ENCODE measurements at places on chromosomes 16 and 17.

GRCh38 chr17:79732804-79733691 is 2.3 kb downstream of the ENPP7 start:
- peak overlapping the region; percentile 39 for H3K4me3 ChIP-seq
- no peak for DNase-seq
- no peaks in the 10 kb centered on the region for H3K27me3 ChIP-seq
- H3K36me3 ChIP-seq, result no peaks in the 10 kb centered on the region
- peaks cover 5% of the 10 kb centered on the region for H3K4me1 ChIP-seq

DNA sequence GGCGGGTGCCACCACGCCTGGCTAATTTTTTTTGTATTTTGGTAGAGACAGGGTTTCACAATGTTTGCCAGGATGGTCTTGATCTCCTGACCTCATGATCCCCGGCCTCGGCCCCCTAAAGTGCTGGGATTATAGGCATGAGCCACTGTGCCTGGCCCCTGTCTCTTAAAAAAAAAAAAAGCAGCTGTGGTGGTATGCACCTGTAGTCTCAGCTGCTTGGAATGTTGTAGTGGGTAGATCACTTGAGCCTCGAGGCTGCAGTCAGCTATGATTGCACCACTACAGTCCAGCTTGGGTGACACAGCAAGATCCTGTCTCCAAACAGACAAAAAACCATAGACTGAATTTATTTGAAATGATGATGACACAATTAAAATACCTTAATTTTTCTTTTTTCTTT is 24.3 kb downstream of the CDK12 start:
- DNase-seq, result no peak
- no peak overlapping the region for H3K4me3 ChIP-seq
- peaks cover 32% of the 10 kb centered on the region for H3K36me3 ChIP-seq
- H3K27me3 ChIP-seq, result no peaks in the 10 kb centered on the region
- H3K27ac ChIP-seq, result no peak overlapping the region
- no peaks in the 10 kb centered on the region for H3K4me1 ChIP-seq

DNA sequence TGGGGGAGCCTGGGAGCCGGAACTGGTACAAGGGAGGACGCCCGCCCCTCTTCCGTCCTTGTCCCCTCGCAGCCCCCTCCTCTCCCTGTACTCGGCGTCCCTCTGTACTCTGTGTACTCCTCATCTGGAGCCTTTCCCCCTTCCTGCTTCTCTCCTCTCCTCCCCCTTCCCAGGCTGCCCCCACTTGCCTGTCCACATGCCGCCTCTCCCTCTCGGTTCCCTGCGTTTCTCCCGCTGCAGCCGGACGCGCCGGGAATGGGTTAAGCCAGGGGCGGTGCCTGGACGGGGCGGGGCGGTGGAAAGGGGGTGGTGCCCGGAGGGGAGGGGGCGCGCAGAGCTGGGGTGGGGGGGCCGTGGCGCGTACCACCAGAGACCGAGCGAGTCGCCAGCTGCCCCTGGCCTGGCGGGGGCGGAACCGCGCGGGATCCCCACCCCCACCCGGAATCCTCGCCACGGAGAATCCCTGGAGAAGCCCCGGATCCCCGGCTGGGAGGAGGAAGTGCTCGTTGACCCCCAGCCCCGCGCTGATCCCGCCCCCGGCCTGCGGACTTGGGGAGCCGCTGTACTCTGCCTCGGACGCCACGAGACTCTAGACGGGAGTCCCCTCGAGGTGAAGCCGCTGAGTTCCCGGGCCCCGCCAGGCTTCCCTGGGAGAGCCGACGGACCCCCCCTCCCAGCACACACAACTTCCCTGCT is 22.6 kb downstream of the GJD3 start:
- H3K4me1 ChIP-seq, result peaks cover 65% of the 10 kb centered on the region
- peak overlapping the region; percentile 94 for H3K27ac ChIP-seq
- peak overlapping the region; percentile 64 for H3K4me3 ChIP-seq
- DNase-seq, result peak; percentile 92

GRCh38 chr17:80856863-80857755 is 134.5 kb upstream of the CHMP6 start:
- no peaks in the 10 kb centered on the region for H3K27me3 ChIP-seq
- H3K4me3 ChIP-seq, result no peak overlapping the region
- no peak overlapping the region for H3K27ac ChIP-seq
- H3K4me1 ChIP-seq, result peaks cover 13% of the 10 kb centered on the region

DNA sequence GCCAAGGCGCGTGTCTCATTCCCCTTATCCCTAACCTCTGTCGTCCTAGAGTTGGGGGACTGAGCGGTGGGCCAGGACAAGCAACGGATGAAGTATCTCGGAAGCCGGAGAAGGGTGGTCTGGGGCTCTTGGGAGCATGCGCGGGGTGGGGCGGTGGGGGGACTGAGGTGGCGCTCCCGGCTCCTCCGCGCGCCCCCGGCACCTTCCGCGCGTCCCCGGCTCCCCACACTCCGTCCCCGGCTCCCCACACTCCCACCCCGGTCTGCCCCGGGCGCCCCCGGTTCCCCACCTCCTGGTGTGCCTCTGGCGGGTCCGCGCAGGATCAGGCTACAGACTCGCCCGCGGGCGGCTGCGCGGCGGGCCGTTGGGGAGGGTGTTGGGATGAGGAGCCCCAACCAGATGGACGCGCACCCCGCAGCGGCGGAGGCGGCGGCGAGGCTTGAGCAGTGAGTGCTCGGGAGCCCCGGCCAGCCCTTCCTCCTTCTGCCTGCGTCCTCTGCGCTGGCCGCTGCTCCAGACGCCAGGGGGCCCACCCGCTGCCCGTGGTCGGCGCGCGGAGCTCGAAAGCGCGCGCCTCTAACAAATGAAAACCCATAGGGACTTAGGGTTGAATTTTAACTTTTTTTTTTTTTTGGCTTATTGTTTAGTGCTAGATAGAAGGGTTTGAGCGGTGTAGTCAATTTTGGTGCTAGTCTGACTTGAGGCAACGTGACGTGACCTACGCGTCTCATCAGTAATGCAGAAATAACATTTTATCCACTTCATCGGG is 5.6 kb upstream of the CRYM start:
- H3K4me1 ChIP-seq, result peaks cover 6% of the 10 kb centered on the region
- H3K4me3 ChIP-seq, result peak overlapping the region; percentile 24
- no peak overlapping the region for H3K27ac ChIP-seq
- no peaks in the 10 kb centered on the region for H3K36me3 ChIP-seq
- peak; percentile 76 for DNase-seq

DNA sequence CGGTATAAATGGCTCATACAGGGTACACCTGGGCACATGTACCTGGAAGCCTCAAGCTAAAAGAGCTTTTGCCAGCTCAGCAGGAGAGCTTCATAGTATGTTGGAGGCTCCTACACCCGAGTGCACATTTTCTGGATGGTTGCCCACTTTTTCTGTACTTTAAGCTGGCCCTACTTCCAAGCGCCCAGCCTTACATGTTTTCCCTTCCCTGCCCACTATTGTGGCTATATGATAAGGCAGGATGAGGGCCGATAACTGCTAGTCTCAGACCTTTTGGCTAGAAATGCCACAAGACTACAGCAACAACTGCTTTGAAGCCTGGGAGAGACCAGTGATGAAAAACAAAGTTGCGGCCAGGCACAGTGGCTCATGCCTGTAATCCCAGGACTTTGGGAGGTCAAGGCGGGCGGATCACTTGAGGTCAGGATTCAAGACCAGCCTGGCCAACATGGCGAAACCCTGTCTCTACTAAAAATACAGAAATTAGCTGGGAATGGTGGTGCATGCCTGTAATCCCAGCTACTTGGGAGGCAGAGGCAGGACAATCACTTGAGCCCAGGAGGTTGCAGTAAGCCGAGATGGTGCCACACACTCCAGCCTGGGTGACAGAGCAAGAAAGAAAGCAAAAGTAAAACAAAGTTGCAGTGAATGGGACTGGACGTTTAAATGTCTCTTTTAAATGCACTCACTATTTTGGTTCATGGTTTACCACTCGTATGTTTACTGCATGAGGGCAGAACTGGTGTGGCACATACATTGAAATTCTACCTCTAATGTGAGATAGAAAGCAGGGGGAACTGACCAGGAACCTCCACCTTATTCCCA is 14.2 kb upstream of the MARCHF10 start:
- H3K4me3 ChIP-seq, result no peak overlapping the region
- H3K4me1 ChIP-seq, result peaks cover 14% of the 10 kb centered on the region
- no peak overlapping the region for H3K27ac ChIP-seq
- H3K27me3 ChIP-seq, result no peaks in the 10 kb centered on the region
- DNase-seq, result no peak
- H3K36me3 ChIP-seq, result no peaks in the 10 kb centered on the region

DNA sequence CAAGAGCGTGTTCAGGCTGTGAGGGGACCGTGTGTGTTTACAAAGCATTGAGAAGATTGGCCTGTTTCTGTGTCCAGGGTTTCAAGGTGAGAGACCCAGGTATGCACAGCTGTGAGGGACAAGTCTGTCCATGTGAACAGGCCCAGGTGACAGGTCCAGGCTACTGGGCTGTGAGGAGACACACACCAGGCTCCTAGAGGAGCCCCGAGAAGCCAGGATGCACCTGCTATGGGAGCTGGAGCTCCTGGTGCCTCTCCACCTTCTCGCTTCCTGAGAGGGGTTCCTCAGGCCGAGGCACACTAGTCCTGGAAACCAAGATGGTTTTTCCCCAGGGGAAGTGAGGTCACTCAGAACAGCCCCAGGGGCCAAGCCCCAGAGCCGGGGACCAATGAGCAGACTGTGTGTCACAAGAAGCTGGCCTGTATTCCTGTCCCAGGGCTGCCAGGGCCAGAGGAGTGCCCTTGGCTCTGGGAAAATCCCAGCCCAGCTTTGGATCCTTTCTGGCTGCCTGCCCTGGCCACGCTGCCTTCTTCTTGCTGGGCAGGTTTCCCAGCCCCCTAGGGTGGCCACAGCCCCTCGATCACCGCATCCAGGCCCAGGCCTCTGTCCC is 153.4 kb upstream of the PLCG2 start:
- peaks cover 19% of the 10 kb centered on the region for H3K36me3 ChIP-seq
- peaks cover 14% of the 10 kb centered on the region for H3K4me1 ChIP-seq
- DNase-seq, result no peak
- no peak overlapping the region for H3K4me3 ChIP-seq
- no peaks in the 10 kb centered on the region for H3K27me3 ChIP-seq
- H3K27ac ChIP-seq, result peak overlapping the region; percentile 45

- H3K36me3 ChIP-seq, result no peaks in the 10 kb centered on the region
- DNase-seq, result no peak
- no peak overlapping the region for H3K27ac ChIP-seq
- no peaks in the 10 kb centered on the region for H3K4me1 ChIP-seq
- no peak overlapping the region for H3K4me3 ChIP-seq
- H3K27me3 ChIP-seq, result no peaks in the 10 kb centered on the region
Observed at GRCh38 chr17:31686495-31686894, 172.5 kb downstream of the COPRS start.
